CD4-positive, alpha-beta T cell treated with Interleukin-17A for 4 hours (primary cell): ENCODE measurements at places on chromosomes 2 and 18.

DNA sequence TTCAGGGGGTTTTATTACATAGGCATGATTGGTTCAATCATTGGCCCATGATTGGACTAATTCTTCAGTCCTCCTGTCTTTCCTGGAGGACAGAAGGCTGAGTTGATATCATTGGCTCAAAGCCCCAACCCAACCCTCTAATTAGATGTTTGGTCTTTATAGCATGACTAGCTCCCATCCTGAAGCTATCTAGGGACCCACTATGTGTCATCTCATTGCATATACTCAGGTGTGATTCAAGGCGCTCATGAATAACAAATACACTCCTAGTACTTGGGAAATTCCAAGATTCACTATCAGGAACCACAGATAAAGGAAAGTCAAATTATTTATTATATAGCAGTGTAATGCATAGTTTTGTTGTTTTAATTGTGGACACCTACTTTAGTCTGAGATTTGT is 24.9 kb upstream of the NBEAL1 start:
- no peak for DNase-seq

DNA sequence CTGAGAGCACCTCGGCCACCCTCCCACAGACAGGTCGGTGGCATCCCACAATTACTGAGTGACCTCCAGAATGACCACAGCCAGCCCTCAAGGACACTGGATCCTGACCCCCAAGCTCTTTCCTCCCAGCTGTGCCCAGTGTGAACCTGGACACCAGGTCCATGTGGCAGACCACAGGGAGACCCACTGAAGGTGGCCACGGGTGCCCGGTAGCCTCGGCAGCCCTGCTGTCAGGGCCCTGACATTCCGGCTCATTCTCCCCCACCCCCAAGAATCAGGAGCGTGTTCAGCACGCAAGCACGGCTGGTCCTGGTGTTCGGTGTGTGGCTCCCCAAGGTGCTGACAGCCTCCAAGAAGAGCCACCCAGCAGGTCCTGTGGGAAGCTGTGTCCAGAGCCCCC is 32.8 kb downstream of the AQP12A start:
- no peak for DNase-seq

DNA sequence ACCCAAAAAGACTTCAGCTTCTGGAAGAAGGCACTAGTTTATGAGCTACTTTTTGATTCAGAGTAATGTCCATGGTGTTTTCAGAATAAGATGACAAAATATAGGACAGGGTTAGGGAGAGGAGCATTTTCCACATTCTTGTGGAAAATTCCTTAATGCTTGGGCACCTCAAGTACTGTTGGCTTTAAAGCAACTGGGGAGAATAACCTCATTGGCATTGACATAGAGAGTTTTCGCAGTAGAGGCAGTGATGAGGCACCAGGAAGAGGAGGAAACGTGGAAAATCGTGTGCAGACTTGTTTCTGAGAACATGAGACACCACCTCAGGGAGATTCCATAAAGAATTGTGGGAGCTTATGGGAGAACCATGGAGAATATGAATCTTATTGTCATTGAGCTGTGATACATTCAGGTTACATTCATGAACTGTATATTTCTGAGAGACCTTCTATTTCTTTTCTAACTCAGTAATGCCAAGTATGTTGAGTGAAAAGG is 929.0 kb upstream of the NRXN1 start:
- no peak for DNase-seq

- DNase-seq: no peak
Observed at GRCh38 chr2:204486805-204487204, 58.5 kb upstream of the PARD3B start.

- DNase-seq: no peak
Observed at GRCh38 chr2:204005940-204006721, 69.6 kb downstream of the ICOS start.

- DNase-seq: no peak
Observed at GRCh38 chr18:66317243-66318090, 286.4 kb downstream of the CDH19 start.

DNA sequence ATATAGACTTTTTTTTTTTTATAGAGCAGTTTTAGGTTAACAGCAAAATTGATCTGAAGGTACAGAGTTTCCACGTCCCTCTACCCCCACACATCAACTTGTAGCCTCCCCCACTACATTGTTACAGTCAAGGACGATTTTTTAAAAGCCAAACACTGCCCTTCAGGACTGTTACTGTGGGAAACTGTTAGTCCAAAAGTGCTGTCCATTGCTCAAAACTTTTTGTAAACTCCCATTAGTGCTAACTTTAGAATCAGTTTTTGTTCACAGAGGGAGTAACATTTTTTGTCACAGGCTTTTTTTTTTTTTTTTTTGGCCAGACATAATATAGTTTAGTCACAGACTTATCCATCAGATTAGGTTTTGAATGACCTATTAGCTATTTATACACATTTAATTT is 24.1 kb downstream of the ELP2 start:
- DNase-seq: no peak
